Activated CD4-positive, alpha-beta T cell treated with anti-CD3 and anti-CD28 coated beads, Interleukin-2, Interleukin-4, amounts not matched to agents 100 ng/mL and 50 ng/mL, durations not matched to agents 16 hours and 8 hours (primary cell): ENCODE measurements at places on chromosomes 16 and 17.

DNA sequence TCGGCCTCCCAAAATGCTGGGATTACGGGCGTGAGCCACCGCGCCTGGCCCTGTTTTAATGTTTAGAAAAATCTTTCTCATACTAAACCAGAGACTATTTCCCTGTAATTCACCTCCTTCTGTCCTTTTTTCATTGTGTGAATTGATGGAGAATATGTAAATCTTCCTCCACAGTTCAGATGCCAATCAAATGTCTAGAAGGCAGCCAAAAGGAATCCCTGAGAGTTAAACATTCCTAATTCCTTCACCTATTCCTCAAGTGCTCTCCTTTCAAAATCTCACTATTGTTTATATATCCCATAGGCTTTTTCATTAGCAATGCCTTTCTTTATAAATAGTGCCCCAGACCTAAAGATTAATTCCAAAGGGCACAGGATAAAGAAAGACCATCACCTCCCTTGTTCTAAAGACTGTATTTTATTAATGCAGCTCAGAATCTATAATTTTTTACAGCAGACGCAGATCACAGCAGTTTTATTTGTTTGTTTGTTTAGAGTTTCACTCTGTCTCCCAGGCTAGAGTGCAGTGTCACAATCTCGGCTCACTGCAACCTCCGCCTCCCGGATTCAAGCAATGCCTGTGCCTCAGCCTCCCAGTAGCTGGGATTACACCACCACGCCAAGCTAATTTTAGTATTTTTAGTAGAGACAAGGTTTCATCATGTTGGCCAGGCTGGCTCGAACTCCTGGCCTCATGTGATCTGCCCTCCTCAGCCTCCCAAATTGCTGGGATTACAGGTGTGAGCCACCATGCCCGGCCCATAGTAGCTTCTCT is 30.5 kb downstream of the COPZ2 start:
- no peak for DNase-seq

DNA sequence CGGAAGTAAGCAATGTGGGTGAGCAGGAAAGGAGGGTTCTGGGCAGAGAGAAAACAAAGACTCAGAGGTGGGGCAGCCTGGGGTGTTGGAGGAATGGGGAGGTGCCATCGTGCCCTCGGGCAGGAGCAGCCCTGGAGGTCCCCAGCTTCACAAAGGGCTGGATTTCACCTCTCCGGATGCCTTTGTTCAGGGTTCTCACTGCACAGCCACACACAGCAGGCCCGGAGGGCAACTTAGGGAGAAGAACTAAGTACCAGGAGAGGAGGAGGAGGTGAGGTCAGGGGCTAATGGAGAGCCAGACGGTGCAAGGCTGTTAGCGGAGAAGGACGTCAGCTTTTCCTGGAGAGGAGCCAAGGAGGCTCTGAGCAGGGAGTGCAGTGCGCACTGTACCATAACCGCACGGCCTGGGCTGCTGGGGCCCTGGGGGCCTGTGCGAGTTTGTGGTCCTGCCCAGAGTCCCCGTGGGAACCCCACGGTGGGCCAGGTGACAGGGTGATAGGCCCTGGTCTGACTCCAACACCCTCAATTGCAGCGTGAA is 9.3 kb downstream of the ARRB2 start:
- DNase-seq = no peak

DNA sequence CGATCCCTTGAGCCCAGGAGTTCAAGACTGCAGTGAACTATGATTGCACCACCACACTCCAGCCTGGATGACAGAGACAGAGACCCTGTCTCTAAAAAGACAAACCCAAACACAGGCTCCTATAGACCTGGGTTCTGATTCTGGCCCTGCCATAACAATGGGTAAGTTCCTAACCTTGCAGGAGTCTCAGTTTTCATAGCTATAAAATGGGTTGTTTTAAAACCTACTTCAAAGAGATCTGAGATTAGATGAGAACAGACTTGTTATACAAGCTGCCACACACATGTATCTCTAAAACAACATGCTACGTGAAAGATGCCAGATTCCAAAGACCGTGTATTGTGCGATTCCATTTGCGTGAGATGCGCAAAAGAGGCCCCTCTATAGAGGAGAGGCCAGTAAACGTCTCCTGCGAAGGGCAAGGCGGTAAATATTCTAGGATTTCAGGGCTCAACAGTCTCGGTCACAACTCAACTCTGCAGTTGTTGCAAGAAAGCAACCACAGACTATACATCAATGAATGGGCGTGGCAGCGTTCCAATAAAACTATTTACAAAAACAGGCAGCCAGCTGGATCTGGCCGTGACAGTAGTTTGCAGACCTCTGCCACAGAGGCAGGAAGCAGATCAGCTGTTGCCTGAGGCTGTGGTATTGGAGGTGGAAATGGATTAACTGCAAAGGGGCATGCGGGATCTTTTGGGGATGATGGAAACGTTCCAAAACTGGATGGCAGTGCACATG is 5.9 kb downstream of the CORO7 start:
- no peak for DNase-seq

DNA sequence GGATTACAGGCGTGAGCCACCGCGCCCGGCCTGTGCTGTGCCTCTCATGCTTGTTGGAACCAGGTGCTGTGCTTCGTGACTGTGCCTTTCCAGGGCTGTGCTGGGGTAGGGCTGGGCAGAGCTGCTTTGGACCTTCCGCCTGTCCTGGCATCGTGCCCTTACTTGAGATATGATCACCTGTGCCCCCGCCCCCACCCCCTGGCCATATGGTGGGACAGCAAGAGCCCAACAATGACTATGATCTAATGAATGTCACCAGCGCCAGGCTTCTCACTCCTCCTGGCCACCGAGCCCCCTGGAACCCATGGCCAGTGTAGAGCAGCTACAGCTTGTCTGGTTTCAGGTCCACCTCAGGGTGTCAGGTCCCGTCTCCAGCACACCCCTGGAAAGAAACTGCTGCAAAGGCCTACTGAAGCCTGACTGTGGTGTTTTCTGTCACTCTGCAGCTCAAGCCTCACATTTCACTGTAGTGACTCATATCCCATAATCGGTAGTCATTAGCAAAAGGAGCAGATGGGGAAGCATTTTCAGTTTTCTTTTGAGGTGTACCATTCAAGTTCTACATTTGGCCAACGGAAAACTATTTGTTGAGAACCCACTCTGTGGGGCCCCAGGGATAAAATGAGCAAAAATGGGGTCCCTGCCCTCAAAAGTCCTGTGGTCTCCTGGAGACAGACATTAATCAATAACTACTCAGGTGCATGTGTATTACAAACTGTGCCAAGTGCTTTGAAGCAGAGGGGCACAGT is 22.1 kb downstream of the FCSK start:
- peak; percentile 93 for DNase-seq

DNA sequence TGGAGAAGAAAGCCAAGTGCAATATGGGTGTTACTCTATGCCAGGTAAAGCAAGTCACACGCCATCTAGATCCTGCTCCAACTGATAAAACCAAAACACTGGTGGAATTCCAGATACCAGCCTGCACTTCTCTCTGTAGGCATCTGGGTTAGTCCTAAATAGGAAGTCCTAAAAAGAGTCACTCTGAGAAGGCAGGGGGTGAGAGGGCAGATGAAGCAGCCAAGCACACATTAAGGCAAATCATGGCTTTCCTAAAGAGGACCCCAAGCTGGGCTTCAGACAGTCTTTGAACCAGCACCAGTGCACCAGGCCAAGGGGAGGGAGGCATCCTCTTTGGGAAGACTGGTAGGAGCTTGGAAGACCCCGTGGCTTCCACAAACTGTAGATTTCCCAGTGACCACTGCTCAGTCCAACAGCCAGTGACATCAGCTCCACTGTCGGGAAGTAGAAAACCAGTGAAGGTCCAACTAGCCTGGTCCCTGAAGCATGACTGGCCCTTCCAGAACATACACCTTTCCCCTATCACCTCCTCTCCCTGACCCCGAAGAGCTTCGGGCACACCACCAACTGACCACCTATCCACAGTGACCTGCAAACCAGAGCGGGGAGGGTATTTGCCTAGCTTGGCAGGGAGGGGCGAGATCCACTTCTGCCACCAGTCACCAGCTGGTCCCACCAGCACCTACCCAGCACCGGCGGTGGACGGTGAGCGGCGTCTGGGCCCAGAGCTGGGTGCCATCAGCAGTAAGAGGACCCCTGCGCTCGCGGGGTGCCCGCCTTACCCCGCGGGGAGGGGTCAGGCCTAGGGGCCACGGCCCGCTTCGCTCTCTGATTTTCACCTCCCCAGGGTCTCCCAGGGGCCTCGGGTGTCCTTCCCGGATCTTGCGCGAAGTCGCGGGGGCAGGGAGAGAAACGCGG is 1.0 kb downstream of the LITAF start:
- DNase-seq = no peak

- no peak for DNase-seq
Measured at GRCh38 chr17:40832840-40833239, 10.4 kb upstream of the KRT10 start.

DNA sequence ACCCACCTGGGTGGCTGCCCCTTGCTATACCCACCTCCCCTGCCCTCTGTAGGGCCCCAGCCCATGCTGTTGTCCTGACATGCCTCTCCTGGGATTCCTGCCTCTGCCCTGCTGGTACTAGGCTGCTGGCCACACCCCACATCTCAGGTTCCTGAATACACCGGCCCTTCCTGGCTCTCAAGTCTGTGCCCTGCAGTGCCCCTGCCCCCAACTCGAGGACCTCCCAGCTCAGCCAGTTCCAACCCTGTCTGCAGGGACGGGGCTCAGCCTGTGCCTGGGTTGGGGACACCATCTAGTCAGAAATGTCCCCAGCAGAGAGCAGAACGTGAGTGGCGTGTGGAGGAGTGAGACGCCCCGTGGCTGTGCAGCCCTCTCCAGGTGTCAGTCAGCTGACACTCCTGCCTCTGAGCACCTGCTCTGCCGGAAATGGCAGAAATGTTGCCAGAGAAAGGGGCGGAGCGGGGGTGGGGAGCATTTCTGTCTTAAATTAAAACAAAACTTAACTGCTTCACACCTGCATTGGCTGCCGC is 28.7 kb downstream of the ACSF3 start:
- no peak for DNase-seq
